Progenitor cell of endocrine pancreas (in vitro differentiated cells): ENCODE measurements at places on chromosomes 7 and 10. TPM values are rescaled to one million over a fixed set of nuclear protein-coding genes. Genes with fewer than 3 reads are reported as not detected.

- H3K27ac ChIP-seq, result no peak overlapping the region
- H3K4me3 ChIP-seq, result no peak overlapping the region
- DNase-seq, result no peak
- H3K27me3 ChIP-seq, result peaks cover 77% of the 10 kb centered on the region
Observed at GRCh38 chr10:118467200-118467599, 125.1 kb upstream of the FAM204A start.

DNA sequence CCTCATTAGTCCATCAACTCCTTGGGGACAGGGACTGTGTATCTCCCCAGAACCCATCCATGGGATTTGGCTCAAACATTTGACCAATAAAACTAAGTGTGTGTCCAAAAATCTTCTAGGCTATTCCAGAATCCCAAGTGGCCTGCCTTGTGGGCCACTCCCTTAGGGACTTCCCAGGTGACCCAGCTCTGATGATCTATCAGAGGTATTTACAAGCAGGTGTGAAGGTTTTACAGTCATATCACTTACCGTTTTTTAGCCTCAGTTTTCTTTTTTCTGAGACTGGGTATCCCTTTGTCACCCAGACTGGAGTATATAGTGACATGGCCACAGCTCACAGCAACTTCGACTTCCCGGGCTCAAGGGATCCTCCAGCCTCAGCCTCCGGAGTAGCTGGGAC is 64.4 kb downstream of the PIP4K2A start:
- H3K36me3 ChIP-seq, result no peaks in the 10 kb centered on the region
- no peak overlapping the region for H3K4me3 ChIP-seq
- H3K27me3 ChIP-seq, result no peaks in the 10 kb centered on the region
- H3K27ac ChIP-seq, result no peak overlapping the region

DNA sequence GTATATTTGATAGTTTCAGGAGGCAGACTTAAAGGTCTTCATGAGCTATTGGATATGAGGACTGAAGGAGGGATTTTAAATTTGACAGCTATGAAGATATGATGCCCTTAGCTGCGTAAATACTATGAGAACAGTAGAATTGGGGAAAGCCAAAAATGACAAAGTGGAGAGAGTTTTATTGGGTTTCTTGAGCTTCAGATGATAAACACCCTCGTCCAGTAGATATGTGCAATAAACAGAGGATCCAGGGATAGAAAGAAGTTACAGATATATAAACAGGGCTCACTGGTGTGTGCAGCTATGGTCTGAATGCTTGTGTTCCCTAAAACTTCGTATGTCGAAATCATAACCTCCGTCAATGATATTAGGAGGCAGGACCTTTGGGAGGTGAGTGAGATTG is 131.3 kb downstream of the INHBA start:
- DNase-seq, result no peak
- no peak overlapping the region for H3K4me3 ChIP-seq
- H3K27me3 ChIP-seq, result no peaks in the 10 kb centered on the region
- H3K4me1 ChIP-seq, result peaks cover 3% of the 10 kb centered on the region

DNA sequence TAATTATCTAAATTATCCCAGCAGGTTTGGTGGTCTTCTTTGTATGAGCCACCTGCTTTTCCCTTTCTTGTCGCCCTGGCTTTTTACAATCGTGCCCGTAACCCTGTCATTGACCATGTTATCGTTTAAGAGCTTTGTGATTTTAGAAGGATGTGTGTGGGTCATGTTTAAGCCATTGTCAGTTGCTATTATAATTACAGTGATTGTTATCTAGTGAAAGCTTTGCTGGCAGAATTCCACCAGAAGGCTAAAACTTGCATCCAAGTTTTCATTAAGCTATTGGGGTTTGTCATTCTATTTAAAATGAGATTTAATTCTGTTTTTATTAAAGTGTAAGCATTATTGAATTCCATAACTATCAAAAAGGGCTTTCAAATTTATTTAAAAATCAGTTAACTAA is 354.2 kb upstream of the TMEM229A start:
- no peak for DNase-seq
- no peak overlapping the region for H3K4me3 ChIP-seq
- no peaks in the 10 kb centered on the region for H3K4me1 ChIP-seq
- H3K36me3 ChIP-seq, result no peaks in the 10 kb centered on the region
- H3K27me3 ChIP-seq, result no peaks in the 10 kb centered on the region
- H3K27ac ChIP-seq, result no peak overlapping the region

GRCh38 chr10:60733517-60733822 is 44.8 kb upstream of the CDK1 start:
- H3K4me3 ChIP-seq, result peak overlapping the region; percentile 93
- H3K27me3 ChIP-seq, result no peaks in the 10 kb centered on the region
- peaks cover 19% of the 10 kb centered on the region for H3K4me1 ChIP-seq

GRCh38 chr7:90298145-90299038 is 22.7 kb downstream of the FAM237B start:
- H3K4me3 ChIP-seq, result no peak overlapping the region
- H3K4me1 ChIP-seq, result peaks cover 4% of the 10 kb centered on the region
- H3K27me3 ChIP-seq, result no peaks in the 10 kb centered on the region
- no peak overlapping the region for H3K27ac ChIP-seq
- DNase-seq, result no peak

GRCh38 chr10:108894402-108895301 is 1028.7 kb downstream of the XPNPEP1 start:
- no peak overlapping the region for H3K4me3 ChIP-seq
- no peaks in the 10 kb centered on the region for H3K27me3 ChIP-seq
- H3K36me3 ChIP-seq, result no peaks in the 10 kb centered on the region

- no peaks in the 10 kb centered on the region for H3K27me3 ChIP-seq
- no peak overlapping the region for H3K27ac ChIP-seq
- no peak overlapping the region for H3K4me3 ChIP-seq
- peaks cover 4% of the 10 kb centered on the region for H3K4me1 ChIP-seq
- DNase-seq, result no peak
Observed at GRCh38 chr7:12316925-12317324, 86.7 kb downstream of the VWDE start.

DNA sequence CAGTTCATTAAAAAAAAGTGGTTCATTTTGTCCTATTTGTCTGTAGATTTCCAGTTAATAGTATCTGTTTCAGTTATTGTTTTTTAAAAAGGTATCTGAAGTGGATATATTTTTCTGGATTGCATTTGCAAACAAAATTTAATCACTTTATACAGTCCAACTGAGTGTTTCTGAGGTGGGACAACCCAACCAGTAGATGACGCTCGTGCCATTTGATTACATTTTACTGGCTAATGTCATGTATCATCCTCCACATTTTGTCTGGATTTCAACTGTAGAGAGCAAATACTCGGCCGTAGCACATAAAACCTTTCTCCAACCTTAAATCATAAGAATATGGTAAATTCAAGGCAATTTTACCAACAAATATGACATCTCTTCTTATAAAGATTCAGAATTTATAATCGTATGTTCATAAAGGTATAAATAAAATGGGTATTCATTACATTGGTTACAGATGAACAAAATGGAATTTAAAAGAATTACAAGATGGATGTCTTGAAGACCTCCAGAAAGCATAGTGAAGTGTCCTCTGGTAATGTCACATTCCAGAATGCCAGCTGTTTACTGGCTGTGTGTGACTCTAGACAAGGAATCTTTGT is 789.0 kb downstream of the PHTF2 start:
- H3K4me3 ChIP-seq, result no peak overlapping the region
- no peak overlapping the region for H3K27ac ChIP-seq
- no peak for DNase-seq

DNA sequence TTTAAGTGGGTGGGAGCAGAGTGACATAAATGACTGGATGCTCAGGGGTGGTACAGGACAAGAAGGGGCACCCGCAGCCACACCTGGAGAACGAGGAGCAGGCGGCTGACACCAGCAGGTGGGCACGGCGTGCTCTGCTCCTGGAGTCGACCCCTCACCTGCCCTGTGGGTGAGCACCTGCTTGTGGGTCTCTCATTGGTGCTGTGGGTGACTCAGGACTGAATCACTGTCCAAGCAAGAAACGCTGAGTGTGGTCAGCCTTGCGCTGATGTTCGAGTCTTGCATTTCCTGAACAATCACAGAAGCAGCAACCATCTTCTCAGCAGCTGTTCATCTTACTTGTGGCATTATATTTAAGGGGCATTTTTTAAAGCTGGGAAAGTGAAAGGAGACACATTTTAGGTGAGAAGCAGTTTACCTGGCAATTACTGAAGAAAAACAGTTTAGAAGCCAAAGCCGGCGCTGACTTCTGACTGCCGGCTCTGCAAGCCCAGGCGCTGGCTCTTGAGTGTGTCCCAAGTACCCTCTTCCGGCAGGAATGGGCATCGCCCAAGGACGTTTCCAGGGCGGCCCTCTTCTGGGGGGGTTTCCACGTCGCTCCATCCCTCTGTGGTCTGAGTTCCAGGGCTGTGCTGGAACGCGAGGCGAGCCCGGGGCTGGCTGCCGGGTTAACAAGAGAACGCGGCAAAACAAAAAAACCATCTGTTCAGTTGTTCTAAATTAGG is 145.2 kb upstream of the PFKP start:
- DNase-seq, result no peak
- H3K4me1 ChIP-seq, result no peaks in the 10 kb centered on the region
- H3K27me3 ChIP-seq, result peaks cover 13% of the 10 kb centered on the region

- H3K4me3 ChIP-seq, result no peak overlapping the region
- no peak for DNase-seq
- peaks cover 2% of the 10 kb centered on the region for H3K4me1 ChIP-seq
- no peaks in the 10 kb centered on the region for H3K36me3 ChIP-seq
Observed at GRCh38 chr10:11882646-11883375, 59.7 kb downstream of the PROSER2 start.

- peaks cover 16% of the 10 kb centered on the region for H3K4me1 ChIP-seq
- H3K36me3 ChIP-seq, result no peaks in the 10 kb centered on the region
- H3K4me3 ChIP-seq, result no peak overlapping the region
- H3K27ac ChIP-seq, result peak overlapping the region; percentile 89
Observed at GRCh38 chr10:122062831-122063674, 74.1 kb downstream of the TACC2 start.

DNA sequence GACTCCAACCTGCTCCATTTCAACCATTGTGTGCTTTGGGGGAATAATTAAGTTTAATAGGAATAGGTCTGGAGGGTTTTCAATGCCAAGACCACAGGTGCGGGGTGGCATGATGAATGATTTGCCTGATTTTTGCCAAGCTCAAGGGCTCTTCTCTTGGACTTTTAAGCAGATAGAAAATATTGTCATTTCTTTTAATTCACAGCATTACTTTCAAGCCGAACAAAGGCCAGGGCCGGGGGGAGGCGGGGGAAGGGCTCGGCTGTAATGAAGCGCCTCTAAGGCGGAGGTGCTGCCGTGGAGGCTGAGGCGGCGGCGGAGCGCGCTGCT is 6.5 kb downstream of the PTF1A start:
- H3K36me3 ChIP-seq, result peaks cover 6% of the 10 kb centered on the region
- H3K27me3 ChIP-seq, result peaks cover 64% of the 10 kb centered on the region
- peak overlapping the region; percentile 80 for H3K4me3 ChIP-seq
- DNase-seq, result no peak

- H3K36me3 ChIP-seq, result no peaks in the 10 kb centered on the region
- no peak overlapping the region for H3K27ac ChIP-seq
- H3K4me1 ChIP-seq, result peaks cover 40% of the 10 kb centered on the region
Observed at GRCh38 chr7:30252885-30253795, 31.3 kb upstream of the ZNRF2 start.

- peaks cover 37% of the 10 kb centered on the region for H3K4me1 ChIP-seq
- peak overlapping the region; percentile 27 for H3K27ac ChIP-seq
Observed at GRCh38 chr7:37342688-37343471, 105.8 kb downstream of the ELMO1 start.

DNA sequence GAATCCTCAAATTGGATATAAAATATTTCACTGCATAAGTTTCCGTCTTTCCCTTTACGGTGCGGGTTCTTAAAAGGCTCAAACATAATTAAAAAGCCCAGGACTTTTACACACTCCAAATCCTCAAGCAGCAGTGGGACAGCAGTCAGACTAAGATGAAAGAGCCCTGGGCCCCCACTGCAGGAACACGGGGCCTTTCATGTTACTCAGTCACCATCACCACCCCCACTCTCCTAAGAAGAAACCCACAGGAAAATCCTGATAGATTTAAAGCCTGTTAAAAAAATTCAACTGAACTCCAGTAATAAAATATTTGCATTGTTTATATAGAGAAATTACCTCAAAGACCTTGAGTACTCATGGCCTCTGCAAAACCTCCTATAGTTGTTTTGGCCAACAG is 74.0 kb upstream of the TRIL start:
- H3K4me3 ChIP-seq, result no peak overlapping the region
- H3K27ac ChIP-seq, result no peak overlapping the region
- peaks cover 15% of the 10 kb centered on the region for H3K36me3 ChIP-seq
- no peaks in the 10 kb centered on the region for H3K27me3 ChIP-seq
- H3K4me1 ChIP-seq, result peaks cover 2% of the 10 kb centered on the region
- DNase-seq, result no peak

DNA sequence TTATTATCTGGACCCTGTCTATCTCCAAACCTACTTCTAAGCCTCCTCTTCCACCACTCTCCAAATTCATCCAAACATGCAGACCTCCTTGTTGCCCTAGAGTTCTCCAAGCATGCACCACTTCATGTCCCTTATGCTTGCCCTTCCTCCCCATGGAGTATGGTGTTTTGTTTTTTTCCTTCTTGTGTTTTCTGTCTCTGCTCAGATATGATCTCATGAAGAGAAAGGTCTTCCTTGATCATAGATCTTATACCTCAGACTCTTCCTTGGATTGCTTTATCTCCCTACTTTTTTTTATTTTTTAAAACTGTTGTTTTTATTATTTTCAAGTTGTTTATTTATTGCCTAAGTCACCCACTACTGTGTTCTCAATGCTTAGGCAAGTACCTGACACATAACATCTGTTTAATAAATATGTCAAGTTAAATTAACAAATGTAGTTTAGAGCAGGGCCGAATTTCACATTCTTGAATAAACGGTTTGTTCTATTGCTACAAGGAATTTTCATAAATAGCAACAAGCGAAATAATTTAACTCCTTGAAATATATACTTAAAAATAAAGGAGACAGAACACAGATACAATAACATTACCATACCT is 84.5 kb downstream of the HGF start:
- H3K36me3 ChIP-seq, result no peaks in the 10 kb centered on the region
- no peak overlapping the region for H3K27ac ChIP-seq
- no peak for DNase-seq
- H3K4me3 ChIP-seq, result no peak overlapping the region

GRCh38 chr7:17552952-17553351 is 254.5 kb downstream of the AHR start:
- H3K27ac ChIP-seq, result no peak overlapping the region
- no peaks in the 10 kb centered on the region for H3K36me3 ChIP-seq
- H3K4me1 ChIP-seq, result no peaks in the 10 kb centered on the region
- H3K27me3 ChIP-seq, result no peaks in the 10 kb centered on the region

Gene TEX47
- total RNA-seq, result not detected in 2 replicates

Gene REEP3
- total RNA-seq, result 33.2 and 34.0 TPM in 2 replicates

Gene CALN1
- 0.62 and 0.79 TPM in 2 replicates for total RNA-seq

Gene EPHB6
- total RNA-seq, result 24.8 and 28.8 TPM in 2 replicates

Gene ZNF804B
- total RNA-seq, result not detected in 2 replicates

Gene VAX1
- not detected in 2 replicates for total RNA-seq

Gene SLC13A1
- total RNA-seq, result not detected in 2 replicates

Gene METTL27
- total RNA-seq, result 13.3 and 13.5 TPM in 2 replicates

Gene SERPINE1
- total RNA-seq, result 0.11 and 0.14 TPM in 2 replicates

Gene WNT2
- total RNA-seq, result 0.33 and 0.46 TPM in 2 replicates

Gene GIMAP1
- total RNA-seq, result not detected in 2 replicates
